ENCODE measurements at places on chromosomes 5 and 9.
A peak's percentile ranks its signal among the peaks of the same experiment; 100 is the strongest.

DNA sequence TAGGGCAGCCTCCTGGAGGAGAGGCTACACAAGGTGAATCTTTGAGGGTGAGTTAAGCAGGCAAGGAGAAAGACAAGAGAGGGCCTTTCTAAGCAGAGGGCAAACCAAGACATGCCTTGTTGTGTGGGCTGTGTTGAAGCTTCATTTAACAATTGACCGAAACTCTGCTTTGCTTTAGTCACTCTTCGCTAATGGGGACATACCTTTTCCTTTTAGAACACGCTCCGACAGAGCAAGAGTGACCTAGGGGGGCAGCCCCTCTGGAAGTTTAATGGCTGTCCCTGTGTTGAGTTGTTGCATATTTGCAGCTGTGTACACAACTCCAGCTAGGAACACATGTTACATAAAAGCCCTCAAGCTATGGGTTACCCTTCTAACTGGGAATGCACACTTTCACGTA, 218.1 kb upstream of the WWC1 start:
- no peak for DNase-seq

DNA sequence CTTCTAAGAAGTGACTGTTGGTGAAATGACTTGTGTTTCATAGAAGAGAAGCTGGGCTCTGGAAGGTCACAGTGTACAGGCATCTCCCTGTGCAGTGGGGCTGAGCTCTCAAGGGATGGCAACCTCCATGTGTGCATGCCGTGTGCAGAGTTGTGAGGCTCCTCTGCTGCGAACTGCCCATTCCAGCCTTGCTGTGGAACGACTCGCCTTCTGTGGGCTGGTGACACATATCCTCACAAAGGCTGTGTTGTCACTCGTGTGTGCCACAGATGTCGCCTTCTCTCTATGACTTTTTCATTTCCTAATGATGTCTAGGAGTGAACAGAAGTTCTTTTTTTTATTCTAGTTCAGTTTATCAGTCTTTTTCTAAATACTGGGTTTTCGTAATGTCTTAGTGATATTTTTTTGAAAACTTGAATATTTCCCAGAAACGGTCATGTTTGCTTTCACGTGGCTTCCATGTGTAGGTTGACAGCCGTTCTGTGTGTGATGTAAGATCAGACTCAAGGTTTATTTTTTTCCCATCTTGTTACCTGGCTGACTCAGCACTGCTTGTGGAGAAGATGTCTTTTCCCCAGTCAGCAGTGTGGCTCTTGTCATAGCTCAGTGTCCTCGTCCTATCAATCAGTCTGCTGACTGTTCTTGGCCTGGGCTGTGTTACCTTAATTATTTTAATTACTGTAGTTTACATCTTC, 57.3 kb upstream of the CACNA1B start:
- DNase-seq, result no peak

- DNase-seq, result no peak
These were observed 328.8 kb downstream of the PRELID2 start for GRCh38 chr5:145506185-145506850.

GRCh38 chr5:155649666-155650065, 636.1 kb downstream of the KIF4B start:
- DNase-seq, result no peak

DNA sequence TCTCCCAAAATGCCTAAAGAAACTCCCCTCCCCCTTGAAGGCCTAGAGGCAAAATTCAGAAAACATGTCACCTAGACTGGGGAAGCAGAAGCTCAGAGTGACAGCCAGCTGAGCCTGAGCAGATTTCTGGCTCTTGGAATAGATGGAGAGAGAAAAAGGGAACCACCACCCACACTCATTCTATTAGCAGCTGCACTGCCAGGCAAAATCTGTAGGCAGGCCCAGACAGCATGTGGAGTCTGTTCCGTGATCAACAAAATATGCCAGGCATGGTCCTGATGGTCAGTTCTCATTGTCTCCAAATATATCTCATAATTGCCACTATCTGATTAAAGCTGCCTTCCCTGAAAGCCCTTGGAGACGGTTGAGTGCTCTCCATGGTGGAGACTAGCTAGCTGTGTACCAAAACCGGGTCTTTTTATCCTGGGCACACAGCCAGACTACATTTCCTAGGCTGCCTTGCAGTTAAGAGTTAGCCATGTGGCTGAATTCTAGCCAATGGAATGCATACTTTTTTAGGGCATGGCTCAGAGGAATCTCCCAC, 131.7 kb upstream of the GPR151 start:
- DNase-seq, result no peak

- no peak for DNase-seq
These were observed 159.4 kb downstream of the KDM4C start for GRCh38 chr9:6917162-6917561.

DNA sequence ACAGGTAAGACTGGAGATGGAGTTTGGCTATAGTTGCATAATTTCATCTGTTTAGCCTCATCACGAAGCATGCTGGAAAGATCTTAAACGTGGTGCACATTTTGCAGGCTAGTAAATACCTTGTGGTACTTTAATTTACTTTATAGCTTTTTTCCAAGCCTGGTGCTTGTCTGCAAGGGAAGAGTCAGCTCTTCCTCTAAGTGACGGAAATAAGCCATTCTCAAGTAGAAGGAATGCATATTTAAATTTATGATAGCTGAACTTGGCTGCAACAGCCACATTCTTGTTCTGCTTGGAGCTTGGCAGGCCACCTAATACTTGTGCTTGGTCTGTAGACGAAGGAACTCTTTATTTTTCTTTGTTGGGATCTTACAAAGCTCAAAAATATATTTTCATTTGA, 188.0 kb upstream of the PIK3R1 start:
- no peak for DNase-seq

- DNase-seq, result peak; percentile 60
These were observed 24.5 kb upstream of the UBE2QL1 start for GRCh38 chr5:6424110-6424659.

DNA sequence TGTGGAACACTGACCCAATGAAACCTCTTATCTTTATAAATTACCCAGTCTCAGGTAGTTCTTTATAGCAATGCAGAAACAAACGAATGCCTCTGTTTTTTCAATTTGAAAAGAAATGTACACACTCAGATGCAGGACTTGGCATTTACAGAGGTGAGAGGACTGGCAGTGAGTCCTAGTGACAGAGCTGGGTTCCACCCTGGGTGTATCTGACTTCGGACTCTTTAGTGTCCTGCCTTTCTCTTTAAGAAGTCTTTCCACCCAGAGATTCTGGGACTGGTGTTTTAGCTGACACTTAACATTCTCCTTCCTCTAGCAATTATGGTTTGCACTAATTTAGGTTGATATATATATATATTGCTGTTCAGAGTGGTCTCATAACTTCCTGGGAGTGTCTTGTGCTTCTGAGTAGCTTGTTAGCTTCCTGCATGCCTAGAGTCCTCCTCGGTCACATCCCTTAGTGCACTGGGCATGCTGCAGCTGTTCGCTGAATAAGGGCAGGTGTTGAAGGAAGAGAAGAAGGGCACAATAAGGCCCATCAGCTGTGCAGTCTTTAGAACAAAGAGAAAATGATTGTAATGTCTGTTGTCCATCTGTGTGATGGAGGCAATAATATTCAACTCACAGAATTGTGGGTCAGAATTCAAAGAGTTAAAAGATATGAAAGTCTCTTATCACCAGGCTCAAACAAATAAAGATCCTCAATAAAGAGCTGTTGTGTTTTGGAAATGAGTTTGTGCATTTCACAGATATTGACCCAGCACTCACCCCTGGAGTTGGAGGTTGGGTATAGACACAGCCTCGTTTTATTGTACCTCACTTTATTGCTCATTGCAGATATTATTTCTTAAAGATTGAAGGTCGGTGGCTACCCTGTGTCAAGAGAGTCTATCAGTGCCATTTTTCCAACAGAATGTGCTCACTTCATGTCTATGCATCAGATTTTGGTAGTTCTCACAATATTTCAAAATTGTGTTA, 187.1 kb downstream of the TRIM32 start:
- no peak for DNase-seq

DNA sequence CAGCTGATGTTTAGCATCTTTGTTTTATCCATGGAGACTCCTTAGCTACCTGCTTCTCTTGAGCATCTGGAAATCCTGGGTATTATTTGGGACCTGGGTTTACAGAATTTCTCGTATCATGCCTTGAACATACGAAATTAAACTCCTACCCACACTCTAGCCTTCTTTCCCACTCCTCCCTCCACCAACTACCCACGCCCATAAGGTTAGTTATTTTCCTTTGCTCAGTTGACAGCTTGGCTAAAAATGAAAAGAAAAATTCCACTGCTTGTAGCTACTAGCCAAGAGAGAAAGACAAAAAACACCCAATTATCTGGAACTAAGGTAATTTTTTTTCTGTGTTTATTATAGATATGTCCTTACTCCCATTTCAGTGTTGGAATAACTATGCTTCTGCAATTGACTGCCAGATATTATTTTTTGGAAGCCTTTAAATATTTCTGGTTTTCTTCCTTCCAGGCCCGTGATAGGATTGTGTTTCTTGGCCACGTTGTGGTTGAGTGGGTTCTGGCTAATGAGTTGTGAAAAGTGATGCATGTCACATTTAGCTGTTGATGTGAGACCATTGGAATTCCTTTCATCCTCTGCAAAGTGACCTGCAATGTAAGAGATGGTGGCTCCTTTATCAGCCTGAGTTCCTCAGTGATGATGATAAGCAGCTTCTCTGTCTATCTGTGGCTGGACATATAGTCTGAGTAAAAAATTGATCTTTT, 308.1 kb downstream of the LRRC70 start:
- DNase-seq, result no peak

DNA sequence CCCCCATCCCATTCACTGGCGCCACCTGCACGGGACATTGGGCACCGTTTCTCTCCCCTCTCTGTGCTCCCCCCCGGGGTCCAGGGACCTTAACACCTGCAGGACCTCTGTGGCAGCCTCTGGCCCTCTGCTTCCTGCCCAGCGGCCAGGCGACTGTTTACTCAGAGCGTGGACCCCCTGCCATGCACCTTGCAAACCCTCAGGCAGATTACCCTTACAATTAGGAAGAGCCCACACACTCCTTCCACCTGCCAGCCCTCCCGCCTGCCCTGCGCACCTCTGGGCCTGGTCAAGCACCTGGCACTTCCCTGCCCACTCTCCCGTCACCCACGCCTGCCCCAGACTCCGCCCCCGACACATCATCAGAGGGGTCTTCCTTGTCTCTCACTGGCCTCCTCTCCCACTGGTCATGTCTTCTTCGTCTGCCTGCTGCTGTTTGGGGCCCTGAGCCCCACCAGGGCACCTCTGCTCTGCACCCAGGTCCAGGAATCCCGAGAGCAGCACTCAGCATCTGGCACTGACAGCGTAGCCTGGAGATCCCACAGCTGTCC, 281.3 kb upstream of the IRX4 start:
- DNase-seq, result no peak

DNA sequence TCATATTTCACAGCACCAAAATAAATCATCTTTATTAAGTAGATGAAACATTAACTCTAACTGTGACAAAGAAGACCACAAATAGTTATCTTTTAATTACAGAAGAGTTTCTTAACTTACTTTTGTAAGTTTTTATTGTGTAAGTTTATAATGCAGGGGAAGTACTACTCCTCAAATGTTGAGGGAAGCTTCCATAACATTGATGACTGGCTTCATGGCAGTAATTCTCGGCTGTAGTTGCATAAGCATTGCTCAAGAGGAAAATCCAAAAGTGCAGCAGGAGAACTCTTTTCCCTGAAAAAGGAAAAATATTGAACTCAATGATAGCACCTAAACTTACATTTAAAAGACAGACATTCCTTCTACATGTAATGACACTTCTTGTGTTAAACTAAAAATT, 4.6 kb downstream of the TSLP start:
- no peak for DNase-seq

DNA sequence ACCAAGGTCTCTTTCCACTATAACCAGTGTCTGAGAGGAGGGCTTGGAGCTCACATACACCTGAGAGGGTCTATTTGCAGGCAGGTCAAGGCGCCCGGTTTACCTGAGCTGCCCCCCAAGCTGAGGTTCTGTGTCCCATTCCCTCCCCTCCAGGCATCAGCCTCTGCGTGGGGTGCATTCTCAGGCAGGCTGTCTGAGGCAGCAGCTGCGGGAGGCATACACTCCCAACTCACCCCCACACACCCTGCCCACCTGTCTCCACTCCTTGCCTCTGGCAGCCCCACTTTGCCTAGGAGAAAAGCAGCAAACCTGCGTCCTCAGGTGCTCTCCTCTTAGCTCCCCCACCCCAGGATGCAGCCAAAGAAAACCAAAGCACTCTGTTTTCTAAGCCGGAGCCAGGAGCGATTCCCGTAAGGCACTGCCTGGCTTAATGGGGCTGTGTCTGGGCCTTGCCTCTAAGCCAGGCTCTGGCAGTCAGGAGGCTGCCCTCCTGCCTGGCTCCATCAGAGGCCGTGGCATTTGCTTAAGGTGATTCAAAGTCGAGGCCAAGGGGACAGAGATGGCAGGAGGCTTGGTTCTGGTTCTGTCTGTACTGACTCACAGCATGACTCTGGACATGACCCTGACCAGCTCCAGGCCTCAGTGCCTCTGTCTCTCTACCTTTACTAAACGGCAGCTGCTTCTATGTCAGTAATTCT, 139.2 kb upstream of the TRIM32 start:
- DNase-seq, result no peak

DNA sequence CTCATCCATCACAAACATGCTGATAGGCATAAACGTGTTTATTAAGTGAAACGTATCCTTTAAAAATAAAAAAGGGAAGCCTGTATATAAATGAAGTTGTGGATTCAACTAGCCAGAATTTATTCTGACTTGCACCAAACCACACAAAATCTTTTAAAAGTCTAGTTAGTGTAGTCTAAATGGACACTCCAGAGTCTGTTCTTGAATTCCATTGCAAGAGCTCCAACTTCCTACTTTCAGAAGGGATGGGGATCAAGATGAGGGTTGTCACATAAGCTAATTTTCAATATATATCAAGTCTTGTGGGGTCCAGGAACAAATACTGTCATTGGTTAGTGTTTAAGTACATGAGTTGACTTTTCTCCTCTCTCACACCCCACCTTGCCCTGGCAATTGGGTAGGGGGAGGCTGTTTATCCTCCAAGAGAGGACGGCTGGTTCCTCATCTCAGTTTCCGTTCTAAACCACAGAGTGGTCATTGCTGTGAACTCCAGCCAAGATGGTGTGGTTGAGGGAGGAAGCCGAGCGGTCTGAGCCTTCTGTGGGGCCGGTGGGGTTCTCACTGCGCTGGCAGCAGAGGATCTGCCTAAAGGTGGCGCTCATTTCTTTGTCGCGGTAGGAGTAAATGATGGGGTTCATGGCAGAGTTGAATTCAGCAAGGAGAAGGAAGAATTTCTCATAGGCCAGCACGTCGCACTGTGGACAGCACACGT, 163.2 kb downstream of the LPAR1 start:
- DNase-seq, result no peak
